Kidney capillary endothelial cell (primary cell): ENCODE measurements at places on chromosomes 12 and 14.

DNA sequence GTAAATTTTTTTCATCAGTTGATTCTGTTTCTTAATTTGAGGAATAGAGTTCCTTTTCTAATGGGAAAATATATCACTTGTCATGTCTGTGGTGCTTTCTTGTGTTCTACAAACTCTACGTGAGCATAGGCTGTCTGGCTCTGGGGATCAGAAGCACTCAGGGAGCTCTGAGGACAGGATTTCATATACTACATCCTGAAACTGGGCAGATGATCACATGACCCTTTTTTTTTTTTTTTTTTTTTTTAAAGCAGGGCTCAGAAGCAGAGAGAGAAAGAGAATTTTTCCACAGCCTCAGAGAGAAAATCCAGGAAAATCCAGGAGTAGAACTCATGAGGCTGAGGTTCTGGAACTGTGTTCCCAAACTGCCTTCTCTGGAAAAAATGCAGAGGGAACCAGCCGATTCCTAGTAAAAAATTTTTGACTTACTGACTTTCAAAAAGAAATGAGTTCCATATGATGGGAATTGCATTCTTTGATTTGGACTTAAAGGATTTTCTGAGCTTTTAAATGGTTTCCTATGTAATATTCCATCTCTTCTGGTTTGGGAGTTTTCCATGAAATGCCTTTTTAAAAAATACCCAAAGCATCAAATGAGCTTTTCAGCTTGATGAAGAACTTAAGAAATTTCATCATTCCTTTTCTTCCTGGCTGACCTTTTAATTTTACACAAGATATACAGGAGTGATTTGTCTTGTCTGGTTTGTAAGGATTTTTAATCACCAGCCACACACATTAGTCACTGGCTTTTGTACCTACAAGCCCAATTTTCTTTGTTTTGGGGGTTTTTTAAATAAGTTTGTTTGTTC, 183.1 kb upstream of the HIF1A start:
- DNase-seq: no peak

DNA sequence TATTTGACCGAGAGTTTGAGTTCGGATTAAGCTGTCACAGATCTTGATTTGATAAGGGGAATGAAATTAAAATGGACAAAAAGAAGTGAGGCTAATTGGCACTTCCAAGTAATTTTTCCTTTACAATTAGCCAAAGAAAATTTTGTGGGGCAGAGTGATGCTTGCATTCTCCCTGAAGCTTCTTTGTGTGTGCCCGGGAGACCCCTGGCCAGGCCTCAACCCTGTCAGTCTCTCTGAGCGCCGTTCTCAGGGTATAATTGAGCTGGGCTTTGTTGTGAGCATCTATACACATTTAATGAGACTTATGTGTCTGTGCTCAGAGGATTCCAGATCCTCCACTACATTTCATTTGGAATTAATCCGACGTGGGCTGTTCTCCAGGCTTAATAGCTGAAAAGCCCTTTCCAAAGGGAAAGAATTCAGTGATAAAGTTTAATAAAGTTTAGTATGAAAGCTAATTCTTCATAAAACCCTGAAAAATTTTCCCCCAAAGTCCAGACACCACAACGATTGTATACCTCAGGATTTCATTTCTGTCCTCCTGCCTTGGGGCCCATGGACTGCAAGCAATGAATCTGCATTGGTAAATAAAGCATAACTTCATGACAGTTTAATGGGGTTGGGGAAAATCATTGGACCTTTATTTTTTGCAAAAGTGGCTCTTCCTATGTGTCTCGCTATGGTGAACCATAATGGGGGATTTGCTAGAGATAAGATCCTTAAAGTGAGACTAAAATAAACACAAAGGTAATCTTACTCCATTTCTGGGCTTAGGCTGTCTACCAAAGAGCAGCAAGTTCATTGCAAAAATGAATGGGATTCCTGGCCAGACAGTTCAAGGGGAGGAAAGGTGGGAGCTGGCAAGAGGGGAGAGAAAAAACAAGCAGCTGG, 292.6 kb downstream of the C12orf75 start:
- no peak for DNase-seq

- DNase-seq: no peak
Observed at GRCh38 chr14:39673270-39673711, 241.1 kb upstream of the FBXO33 start.

DNA sequence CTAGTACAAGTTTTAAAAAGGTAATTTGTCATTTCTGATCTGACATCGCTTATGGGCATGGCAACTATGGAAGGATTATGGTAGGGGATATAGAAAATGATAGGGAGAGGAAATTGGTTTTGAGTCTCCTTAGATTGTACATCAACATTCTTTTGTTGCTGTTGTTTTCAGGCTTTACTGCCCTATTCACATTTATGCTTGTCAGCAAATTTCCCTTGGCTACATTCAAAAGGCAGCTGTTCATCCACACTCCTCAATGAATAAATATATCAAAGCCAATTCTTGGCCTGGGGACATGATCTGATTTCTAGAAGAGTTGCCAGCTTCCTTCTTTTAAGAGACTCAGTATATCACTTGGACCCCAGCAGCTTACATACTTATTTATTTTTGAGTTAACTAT, 283.4 kb downstream of the CEP128 start:
- DNase-seq: no peak

DNA sequence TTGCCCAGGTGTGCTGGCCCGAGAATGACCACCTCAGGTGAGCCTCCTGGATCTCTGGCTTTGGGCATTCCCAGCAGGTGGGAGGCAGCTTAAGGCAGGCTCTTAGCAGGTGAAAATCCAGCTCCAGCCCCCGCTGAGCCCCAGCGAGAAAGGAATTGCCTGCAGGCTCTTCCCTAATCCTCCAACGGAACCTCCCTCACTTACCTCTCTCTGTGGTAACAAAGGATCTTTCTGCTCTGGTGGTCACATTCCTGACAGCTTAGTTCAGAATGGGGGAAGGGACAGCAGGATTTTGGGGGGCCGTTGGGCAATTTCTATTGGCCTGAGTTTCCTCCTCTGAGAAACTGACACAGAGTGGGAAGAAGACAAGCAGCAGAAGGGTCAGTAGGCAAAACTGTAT, 116.0 kb upstream of the LHX5 start:
- no peak for DNase-seq

GRCh38 chr12:42892702-42893551, 303.4 kb upstream of the PRICKLE1 start:
- DNase-seq: no peak

- no peak for DNase-seq
Observed at GRCh38 chr14:101456246-101457175, 104.8 kb upstream of the DIO3 start.
